Lower lobe of right lung (tissue), 2 donors: ENCODE measurements at places on chromosomes 7 and 10.

DNA sequence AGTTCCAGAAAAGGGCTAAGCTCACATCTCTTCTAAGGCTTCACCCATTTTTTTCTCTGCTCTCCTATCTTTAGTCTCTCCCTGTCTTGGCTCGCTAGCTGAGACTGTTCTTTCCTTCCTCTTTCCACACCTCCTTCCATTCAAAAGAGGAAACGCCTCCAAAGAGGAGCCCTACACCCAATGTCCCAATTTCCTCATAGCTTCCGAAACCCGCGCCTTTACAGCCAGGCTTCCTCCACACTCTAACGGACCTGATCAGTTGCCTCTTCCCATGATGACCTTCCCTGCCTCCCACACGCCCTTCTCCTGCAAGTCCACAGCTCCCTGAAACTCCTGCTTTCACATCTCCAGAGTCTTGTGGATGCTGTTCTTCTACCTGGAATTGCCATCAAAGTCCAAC is 71.7 kb downstream of the COBL start:
- peaks cover 11% of the 10 kb centered on the region for H3K4me1 ChIP-seq
- no peak for DNase-seq
- no peak overlapping the region for H3K4me3 ChIP-seq
- no peak overlapping the region for H3K27ac ChIP-seq

DNA sequence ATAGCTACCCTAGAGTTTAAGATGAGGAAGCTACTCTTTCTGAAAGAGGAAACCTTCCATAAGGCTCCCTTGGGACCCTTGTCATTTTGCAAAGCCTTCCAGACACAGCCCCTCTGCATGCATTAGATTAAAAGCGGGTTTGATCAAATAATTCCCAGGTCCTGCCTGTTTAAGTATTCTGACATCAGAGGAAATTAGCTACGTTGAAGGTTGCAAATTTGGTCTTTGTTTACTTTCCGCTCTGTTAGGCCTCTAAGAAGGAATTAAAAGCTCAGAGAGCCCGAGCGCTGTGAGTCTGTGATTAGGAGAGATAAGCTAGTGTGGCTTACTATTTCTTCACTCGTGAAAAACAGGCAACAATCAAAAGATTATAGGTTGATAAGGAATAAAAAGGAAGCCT is 1.4 kb upstream of the THSD7A start:
- no peaks in the 10 kb centered on the region for H3K36me3 ChIP-seq
- H3K27me3 ChIP-seq: no peaks in the 10 kb centered on the region
- peaks cover 7% of the 10 kb centered on the region for H3K4me1 ChIP-seq
- no peak overlapping the region for H3K4me3 ChIP-seq
- no peak for DNase-seq

GRCh38 chr10:69957241-69957885 is 95.3 kb upstream of the MACROH2A2 start:
- H3K27me3 ChIP-seq: no peaks in the 10 kb centered on the region
- peaks cover 14% of the 10 kb centered on the region for H3K4me1 ChIP-seq
- no peaks in the 10 kb centered on the region for H3K36me3 ChIP-seq
- H3K4me3 ChIP-seq: no peak overlapping the region
- no peak for DNase-seq

DNA sequence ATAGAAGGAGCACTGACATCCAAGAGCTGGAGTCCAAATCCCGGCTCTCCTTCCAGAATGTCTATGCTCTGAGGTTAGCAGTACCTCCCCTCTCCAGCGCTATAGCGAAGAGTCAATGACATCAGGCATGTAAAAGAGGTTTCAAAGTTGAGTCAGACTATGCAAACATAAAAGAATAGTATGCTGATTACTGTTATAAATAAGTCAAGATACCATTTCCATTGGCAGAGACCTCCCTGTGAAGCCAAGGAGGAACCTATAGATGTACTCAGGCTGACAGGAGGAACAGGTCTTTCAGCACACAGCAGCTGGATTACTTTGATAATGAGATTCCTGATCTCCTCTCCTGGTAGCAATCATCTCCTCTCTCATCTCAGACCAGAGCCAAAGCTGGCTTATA is 103.9 kb upstream of the EFCAB10 start:
- H3K27me3 ChIP-seq: no peaks in the 10 kb centered on the region
- H3K4me1 ChIP-seq: peaks cover 8% of the 10 kb centered on the region
- no peak overlapping the region for H3K4me3 ChIP-seq
- no peak for DNase-seq

DNA sequence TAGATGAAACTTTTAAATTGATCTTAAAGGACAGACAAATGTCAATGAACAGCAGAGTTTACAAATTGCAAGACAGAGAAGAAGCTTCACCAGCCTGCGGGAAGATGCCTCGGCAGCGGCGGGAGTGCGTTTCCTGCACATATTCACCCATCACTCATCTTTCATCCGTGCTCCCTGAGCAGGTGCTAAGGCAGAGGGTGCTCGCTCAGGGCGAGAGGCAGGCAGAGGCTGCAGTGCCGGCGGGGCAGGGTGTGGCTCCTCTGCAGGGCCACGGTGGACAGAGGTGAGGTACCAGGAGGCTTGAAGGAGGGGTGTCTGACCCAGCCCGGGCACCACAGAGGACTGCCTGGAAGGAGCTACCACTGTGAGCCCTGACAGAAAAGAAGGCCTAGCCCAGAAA is 155.2 kb upstream of the PPP2R2D start:
- H3K4me3 ChIP-seq: no peak overlapping the region
- no peak overlapping the region for H3K27ac ChIP-seq
- H3K27me3 ChIP-seq: peaks cover 37% of the 10 kb centered on the region
- H3K36me3 ChIP-seq: no peaks in the 10 kb centered on the region
- no peak for DNase-seq
- H3K4me1 ChIP-seq: no peaks in the 10 kb centered on the region

- no peak for DNase-seq
- no peak overlapping the region for H3K27ac ChIP-seq
- H3K4me3 ChIP-seq: no peak overlapping the region
- no peaks in the 10 kb centered on the region for H3K36me3 ChIP-seq
- H3K4me1 ChIP-seq: peaks cover 12% of the 10 kb centered on the region
- no peaks in the 10 kb centered on the region for H3K27me3 ChIP-seq
These were observed 37.1 kb downstream of the CCDC71L start for GRCh38 chr7:106623853-106624252.

DNA sequence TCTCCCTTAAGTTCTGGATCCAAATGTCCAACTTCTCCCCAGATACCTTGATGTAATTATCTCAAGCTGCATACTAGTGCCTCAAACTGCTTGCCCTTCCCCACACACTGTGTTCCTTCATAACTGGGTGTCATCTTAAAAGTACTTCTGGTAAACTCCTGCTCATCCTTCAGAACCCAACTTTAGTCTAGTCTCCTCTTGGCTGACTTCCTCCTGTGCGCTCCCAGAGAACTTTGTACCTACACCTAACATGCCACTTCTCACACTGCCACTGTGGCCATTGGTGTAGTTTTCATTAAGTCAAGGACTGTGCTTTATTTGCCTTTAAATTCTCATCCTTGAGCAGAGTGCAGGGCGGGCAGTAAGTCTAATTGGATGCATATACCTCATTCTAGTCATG is 575.2 kb upstream of the GALNT17 start:
- no peaks in the 10 kb centered on the region for H3K36me3 ChIP-seq
- no peak overlapping the region for H3K27ac ChIP-seq
- no peak for DNase-seq
- no peaks in the 10 kb centered on the region for H3K27me3 ChIP-seq
- no peaks in the 10 kb centered on the region for H3K4me1 ChIP-seq

GRCh38 chr10:34464000-34464399 is 351.1 kb downstream of the PARD3 start:
- no peak overlapping the region for H3K4me3 ChIP-seq
- H3K27ac ChIP-seq: no peak overlapping the region
- no peak for DNase-seq
- H3K27me3 ChIP-seq: no peaks in the 10 kb centered on the region

DNA sequence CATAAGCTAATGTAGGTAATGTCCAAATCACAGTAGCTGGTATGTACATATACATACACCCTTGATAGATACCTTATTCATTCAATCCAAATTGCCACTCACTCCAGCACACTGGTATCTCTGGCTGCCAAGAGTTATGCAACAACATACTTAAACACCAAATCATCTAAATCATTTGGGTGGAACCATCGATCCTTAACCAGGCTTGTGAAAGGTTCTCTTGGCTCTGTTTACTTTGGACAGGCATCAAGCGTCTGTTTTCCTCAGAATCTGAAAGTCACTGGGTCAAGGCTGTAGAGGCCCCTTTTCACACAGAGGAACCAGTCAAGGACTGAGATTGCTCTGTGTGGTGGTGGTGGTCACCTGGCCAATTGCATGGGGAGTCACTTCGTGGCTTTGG is 24.6 kb downstream of the JAZF1 start:
- H3K4me3 ChIP-seq: no peak overlapping the region
- no peaks in the 10 kb centered on the region for H3K36me3 ChIP-seq
- no peak for DNase-seq

- H3K27ac ChIP-seq: peak within 1 kb of the TSS; percentile 37
- H3K27me3 ChIP-seq: no peaks in the 10 kb centered on the region
- DNase-seq: peak; percentile 51
- no peak within 1 kb of the TSS for H3K4me3 ChIP-seq
These were observed at the start of gene ANKRD22 for GRCh38 chr10:88851706-88852105. TSS of gene ANKRD22 (minus strand) at chr10:88851844. CDS start at chr10:88851607, 237 bp downstream.

- no peaks in the 10 kb centered on the region for H3K36me3 ChIP-seq
- no peak for DNase-seq
- H3K27ac ChIP-seq: peak overlapping the region; percentile 21
- H3K4me1 ChIP-seq: peaks cover 5% of the 10 kb centered on the region
These were observed 1.7 kb downstream of the LRRN3 start for GRCh38 chr7:111092406-111093236.

GRCh38 chr10:89171263-89171872 is 35.7 kb downstream of the CH25H start:
- H3K36me3 ChIP-seq: no peaks in the 10 kb centered on the region
- DNase-seq: no peak
- H3K27me3 ChIP-seq: no peaks in the 10 kb centered on the region
- H3K27ac ChIP-seq: no peak overlapping the region

DNA sequence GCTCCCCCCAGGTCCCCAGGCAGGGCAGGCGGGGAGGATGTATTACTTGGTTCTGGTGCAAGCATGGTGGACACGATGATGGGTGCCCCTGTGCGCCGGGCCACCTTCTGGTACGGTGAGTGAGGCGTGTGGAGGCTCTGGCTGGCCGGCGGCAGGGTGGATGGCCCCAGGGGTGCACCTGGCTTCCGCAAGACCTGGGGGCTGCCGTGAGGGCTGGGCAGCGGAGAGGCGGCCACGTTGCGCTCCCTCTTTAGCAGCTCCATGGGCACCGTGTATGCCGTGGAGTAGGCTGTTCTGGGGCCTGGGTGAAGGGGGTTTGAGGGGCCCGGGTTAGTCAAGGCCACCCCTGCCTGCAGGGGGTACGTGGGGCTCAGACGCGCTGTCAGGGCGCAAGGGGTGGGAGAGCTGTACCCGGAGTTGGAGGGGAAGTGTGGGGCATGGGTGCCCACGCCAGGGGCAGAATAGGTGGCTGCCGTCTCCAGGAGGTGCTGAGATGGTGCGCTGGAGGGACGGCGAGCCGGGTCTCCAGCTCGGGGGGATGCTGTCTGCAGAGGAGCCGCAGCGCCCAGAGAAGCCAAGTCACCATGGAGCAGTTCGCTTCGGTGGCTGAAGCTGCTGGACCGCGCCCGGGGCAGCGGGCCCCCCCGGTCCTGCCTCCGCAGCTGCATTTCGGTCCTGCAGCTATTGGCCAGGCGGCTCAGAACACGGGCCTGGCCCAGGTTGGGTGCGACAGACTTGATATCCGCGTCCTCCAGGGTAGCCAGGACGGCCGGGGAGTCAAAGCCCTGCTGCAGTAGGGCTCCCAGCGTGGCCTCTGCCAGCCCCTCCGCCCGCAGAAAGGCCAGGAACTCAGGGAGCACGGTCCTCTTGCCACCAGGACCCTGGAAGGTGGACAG is 84.4 kb downstream of the ZRANB1 start:
- no peak overlapping the region for H3K4me3 ChIP-seq
- H3K27me3 ChIP-seq: no peaks in the 10 kb centered on the region
- H3K36me3 ChIP-seq: peaks cover 44% of the 10 kb centered on the region
- H3K27ac ChIP-seq: no peak overlapping the region
- H3K4me1 ChIP-seq: peaks cover 51% of the 10 kb centered on the region
- peak; percentile 18 for DNase-seq

DNA sequence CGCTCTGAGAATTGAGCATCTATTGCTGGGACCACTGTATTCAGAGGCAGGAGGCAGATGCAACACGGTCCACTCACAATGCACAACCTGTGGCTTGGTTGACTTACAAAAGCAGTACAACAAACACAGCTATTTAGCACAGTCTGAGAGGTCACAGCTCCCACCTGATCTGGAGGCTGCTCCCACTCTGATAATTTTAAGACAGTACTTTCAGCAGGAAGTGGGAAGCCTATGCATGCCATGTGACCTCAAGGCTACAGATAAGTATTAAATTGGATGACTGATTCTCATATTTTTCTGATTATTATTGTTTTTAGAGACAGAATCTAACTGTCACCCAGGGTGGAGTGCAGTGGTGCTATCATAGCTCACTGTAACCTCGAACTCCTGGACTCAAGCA is 659.3 kb downstream of the PARD3 start:
- no peaks in the 10 kb centered on the region for H3K4me1 ChIP-seq
- no peaks in the 10 kb centered on the region for H3K36me3 ChIP-seq
- no peak for DNase-seq
- H3K4me3 ChIP-seq: no peak overlapping the region

GRCh38 chr10:71263376-71263775 is 51.0 kb downstream of the UNC5B start:
- no peak for DNase-seq
- no peak overlapping the region for H3K27ac ChIP-seq
- H3K4me1 ChIP-seq: peaks cover 18% of the 10 kb centered on the region

DNA sequence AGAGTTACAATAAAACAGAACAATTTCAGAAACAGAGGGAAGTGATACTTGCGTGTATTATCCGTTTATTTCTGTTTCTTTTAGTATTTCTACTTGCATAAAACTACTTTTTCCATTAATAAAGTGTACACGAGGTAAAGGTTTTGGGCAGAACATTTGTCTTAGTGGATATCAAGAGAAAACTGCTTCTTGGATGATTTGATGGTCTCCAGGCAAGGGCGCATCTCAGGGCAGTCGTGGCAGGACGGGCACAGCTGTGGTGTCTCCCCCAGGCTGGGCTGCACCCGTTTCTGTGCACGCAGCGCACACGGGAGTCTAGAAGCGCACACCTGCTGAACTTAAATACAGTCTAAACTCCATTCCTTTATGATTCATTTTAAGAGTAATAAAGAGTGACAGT is 23.4 kb upstream of the RNF32 start:
- DNase-seq: no peak
- peak overlapping the region; percentile 53 for H3K4me3 ChIP-seq
- H3K27ac ChIP-seq: no peak overlapping the region
- H3K36me3 ChIP-seq: no peaks in the 10 kb centered on the region
- H3K4me1 ChIP-seq: no peaks in the 10 kb centered on the region

DNA sequence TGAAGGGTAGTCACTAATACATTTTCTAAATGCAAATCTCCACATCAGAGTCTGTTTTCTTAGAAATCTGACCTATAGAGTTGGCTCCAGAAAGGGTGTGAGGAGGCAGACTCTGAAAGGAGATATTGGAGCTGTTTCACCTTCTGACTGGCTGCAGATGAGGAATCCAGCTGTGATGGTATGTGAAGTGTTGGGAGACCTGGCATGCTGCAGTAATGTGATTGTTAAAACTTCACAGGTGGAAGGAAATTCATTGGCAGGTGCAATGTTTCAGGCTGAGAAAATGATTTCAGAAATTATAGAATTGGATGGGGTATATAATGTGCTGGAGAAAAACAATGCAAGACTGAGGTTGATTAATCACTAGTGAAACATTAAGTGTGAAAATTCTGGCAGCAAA is 1134.0 kb upstream of the LRRN3 start:
- H3K36me3 ChIP-seq: no peaks in the 10 kb centered on the region
- H3K4me3 ChIP-seq: no peak overlapping the region
- no peaks in the 10 kb centered on the region for H3K4me1 ChIP-seq
- H3K27me3 ChIP-seq: no peaks in the 10 kb centered on the region

GRCh38 chr7:28939844-28940544 is 18.1 kb downstream of the TRIL start:
- no peak overlapping the region for H3K27ac ChIP-seq
- H3K36me3 ChIP-seq: no peaks in the 10 kb centered on the region
- no peak overlapping the region for H3K4me3 ChIP-seq
